Upper lobe of right lung (tissue), 1 donor: ENCODE measurements at places on chromosomes 6 and 20. TPM values are rescaled to one million over a fixed set of nuclear protein-coding genes. Genes with fewer than 3 reads are reported as not detected.

Gene HMGN3
- total RNA-seq: 69.8 TPM

DNA sequence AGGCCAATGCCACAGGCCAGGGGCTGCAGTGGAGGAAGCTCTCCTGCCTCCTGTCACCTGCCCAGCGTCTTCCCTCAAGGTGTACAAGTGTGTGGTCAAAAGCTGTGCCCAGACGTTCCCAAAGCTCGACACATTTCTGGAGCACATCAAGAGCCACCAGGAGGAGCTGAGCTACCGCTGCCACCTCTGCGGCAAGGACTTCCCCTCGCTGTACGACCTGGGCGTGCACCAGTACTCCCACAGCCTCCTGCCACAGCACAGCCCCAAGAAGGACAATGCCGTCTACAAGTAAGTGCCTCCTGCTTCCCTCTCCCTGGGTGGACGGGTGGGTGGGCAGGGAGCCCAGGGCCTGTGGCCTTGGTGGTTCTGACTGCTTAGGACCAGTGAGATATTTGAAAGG lies 38.2 kb downstream of the ZNF341 start:
- no peak for DNase-seq

DNA sequence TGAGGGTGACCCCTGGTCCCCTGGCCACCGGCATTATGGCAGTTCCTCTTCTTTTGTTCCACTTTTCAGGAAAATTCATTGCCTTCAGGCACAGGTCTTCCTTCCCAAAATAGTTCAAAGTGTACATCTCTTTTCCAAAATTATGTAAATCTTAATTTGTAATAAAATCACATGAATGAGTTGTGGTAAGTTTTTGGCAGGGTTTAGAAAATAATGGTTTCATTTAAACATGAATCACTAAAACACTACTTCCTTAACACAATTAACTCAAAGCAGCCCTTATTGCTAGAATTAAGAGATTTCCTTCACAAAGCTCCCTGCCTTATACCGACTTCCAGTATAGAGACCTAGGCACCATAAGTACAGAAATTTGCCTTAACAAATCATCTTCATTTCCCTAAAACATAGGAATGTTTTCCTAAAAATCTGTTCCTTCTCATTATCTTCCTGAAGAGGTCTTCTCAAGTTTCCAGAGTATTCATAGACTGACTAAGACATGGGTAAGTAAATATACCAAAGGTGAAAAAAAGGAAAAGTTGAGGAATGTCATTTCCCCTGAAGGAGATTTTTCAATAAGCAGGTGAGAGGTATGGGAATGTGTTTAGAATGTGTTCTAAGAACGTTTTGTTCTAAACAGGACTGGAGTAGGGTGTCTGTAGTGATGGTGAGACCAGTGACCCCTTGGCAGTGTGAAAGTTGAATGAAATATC lies 148.2 kb upstream of the CITED2 start:
- DNase-seq: no peak

GRCh38 chr6:14765106-14765505 lies 480.8 kb upstream of the JARID2 start:
- no peak for DNase-seq

Gene AAR2
- total RNA-seq: 24.4 TPM

DNA sequence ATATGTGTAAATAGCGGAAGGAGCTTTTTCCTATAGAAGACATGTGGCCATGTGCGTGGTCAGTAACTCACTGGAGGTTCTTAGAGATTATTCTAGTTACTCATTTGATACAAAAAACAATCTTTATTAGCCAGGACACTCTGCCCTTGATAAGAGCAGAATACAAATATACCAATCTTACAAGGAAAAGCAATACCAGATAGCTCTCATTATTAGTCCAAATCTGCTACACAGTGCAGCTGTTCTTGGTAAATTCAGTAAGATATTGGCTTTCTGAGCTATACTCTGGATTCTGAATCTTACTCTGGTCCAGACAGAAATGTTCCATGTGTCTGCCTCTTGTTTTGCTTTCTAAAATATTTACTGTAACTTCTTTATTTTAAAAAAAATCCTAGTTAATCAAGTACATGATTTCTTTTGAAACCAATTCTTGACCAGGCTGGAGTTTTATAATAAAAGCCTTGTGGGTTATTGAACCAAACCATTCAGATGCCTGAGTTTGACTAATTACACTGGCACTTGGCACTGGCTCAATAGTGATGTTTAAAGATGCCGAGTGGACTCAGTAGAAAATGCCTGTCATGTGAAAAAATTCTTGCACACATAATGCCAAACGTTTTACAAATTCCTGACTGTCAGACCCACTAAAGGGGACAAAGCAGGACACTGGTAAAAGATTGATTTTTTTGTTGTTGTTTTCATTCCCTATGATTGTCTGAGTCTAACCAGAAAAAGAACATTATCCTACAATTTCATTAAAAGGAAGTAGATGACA lies 242.8 kb upstream of the TCF21 start:
- no peak for DNase-seq

Gene COQ3
- total RNA-seq: 3.9 TPM

GRCh38 chr20:20454850-20455627 lies 87.1 kb downstream of the INSM1 start:
- no peak for DNase-seq

- DNase-seq: no peak
These were observed 101.4 kb upstream of the PTPN1 start for GRCh38 chr20:50408526-50409364.

DNA sequence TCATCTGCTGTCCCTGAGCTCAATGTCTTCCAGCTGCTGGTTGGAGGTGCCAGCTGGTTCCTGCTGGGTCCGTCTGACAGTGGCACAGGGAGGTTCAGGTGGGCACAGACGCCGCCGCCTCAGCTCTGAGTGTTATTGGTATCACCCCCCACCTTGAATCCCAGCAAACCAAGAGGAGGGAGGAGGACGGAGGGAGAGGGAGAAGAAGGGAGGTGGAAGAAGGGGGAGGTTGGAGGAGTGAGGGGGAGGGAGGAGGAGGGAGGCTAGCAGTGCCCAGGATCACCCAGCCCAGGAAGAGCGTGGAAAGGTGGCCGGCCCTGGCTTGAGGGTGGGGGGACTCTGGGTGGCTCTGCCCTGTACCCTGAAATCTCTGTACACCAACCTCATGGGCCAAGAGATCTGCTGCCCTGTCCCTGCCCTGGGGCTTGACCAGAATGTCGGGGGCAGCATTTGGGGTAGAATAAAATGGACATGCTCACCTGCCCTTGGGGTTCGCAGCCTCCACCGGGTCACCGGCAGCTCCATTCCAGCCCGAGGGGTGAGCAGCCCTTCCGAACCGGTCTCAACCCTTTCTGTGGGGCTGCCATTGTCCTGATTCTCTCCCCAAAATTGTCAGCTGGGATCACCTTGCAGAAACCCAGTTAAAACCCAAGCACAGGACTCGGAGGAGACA lies 17.1 kb downstream of the NTSR1 start:
- no peak for DNase-seq

Gene CCDC170
- total RNA-seq: 0.55 TPM

Gene SLC17A9
- 15.2 TPM for total RNA-seq

DNA sequence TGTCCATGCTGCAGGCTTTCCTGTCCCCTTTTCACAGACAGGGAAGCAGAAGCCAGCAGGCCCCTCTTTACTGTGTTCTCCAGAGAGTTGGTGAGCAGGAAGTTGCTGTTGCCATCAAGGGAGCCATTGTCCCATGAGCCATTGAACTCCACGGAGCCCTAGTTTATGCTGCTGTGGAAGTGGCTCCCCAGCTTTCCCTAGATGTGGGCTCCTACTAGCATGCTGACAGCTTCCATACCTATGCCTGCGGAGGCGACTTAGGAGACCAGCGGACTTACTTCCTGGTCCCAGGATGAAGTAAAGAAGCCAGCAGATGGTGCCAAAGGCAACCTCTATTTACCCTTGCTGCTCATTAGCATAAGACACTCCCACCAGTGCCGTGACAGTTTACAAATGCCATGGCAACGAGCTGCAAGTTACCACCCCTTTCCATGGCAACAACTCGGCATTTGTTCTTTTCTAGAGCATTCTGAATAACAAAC lies 30.8 kb upstream of the FKBP1A start:
- DNase-seq: no peak

Gene ULBP1
- 1.2 TPM for total RNA-seq

DNA sequence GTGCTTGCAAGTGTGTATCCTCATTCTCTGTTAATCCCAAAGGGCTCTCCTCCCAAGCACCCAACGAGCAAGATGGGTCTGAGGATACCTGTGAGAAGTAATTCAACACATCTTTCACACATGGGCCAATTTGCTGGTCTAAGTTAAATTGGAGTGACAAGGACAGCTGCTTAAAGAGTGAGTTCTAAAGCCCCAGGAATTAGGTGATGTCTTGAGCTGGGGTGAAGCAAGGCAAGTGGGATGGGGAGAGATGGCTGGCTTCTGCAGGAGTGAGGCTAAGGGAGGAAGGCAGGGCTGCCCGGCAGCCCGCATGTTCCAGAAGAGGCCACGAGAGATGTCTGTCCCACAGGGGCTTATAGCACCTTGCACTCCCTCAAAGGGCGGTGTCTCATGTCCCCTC lies 288.5 kb downstream of the CDH26 start:
- no peak for DNase-seq

Gene SMIM13
- 8.4 TPM for total RNA-seq

- DNase-seq: no peak
These were observed 1.4 kb upstream of the FILIP1 start for GRCh38 chr6:75495011-75495410.

- DNase-seq: no peak
These were observed 383.7 kb downstream of the CENPW start for GRCh38 chr6:126723541-126724170.

Gene EPHA7
- 0.14 TPM for total RNA-seq

Gene ZNF217
- total RNA-seq: 30.9 TPM

Gene LRRC1
- total RNA-seq: 22.3 TPM

GRCh38 chr20:14865169-14865568 lies 527.8 kb upstream of the FLRT3 start:
- DNase-seq: no peak

GRCh38 chr20:38835792-38836191 lies 30.3 kb downstream of the PPP1R16B start:
- DNase-seq: no peak

GRCh38 chr20:60785785-60786184 lies 466.3 kb upstream of the CDH4 start:
- DNase-seq: no peak

GRCh38 chr20:37871751-37872150 lies 31.2 kb upstream of the VSTM2L start:
- DNase-seq: peak; percentile 50

Gene MYBL2
- 1.0 TPM for total RNA-seq

GRCh38 chr6:28425944-28426541 lies 17.2 kb downstream of the ZSCAN23 start:
- DNase-seq: no peak

Gene PROKR2
- not detected for total RNA-seq

GRCh38 chr20:61800359-61801064 lies 265.2 kb downstream of the TAF4 start:
- no peak for DNase-seq

GRCh38 chr6:82608781-82609180 lies 245.2 kb downstream of the TPBG start:
- DNase-seq: no peak

- no peak for DNase-seq
These were observed 79.6 kb upstream of the SIRPA start for GRCh38 chr20:1815502-1816085.

DNA sequence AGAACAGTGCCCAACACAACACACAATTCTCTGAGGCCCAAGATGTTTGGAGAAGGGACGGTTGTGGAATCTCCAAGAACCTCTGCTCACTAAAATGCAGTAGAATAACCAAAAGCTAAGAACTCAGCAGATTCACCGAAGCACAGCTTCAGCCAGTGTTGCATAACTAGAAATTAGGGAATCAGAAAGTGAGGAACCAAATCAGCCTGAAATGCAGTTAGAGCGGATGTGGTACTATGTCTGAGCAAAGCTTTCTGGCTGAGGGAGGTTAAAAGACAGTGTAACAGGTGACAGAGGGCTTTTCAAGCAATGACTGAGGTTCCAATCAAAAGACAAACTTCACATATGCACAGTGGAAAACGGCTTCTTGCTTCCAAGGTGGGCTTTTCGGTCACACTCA lies 197.9 kb upstream of the KCNK16 start:
- DNase-seq: no peak

DNA sequence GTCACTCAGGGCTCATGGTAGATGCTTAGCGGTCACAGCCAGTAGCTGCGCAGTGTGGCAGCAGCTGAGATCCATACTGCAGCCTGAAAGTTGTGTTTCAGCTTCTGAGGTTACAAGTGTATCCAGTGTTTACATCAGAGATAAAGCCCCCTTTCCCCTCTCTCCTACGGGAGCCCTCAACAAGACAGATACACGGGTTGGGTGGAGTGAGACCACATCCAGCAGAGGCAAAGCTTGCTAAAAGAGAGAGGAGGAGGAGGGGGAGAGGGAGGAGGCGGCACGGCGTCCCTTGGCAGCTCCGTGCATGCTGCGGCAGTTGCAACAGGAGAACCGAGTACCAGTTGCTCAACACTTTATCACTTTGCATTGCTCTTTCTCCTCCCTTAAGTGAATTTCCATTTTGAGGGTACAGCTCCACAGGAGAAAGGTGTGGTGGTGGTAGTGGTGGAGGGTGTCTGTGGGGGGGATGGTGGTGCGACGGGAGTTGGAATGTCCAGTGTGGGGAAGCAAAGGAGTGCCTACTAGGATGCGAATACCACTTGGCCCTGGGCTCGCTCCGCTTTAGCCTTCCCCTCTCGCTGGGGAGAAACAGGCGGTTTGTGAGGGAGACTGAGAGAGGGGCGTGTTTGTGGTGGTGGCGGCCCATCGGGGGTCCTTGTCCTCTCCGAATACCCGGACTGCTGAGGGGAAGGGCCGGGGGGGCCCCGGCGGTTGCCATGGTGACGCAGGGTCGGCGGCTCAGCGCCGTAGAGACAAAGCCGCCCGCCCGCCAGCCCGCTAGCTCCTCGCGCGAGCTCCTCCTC lies 405 bp upstream of the RNF182 start:
- DNase-seq: peak; percentile 76

- no peak for DNase-seq
These were observed 78.0 kb upstream of the NHSL1 start for GRCh38 chr6:138577151-138577915.

GRCh38 chr20:50799890-50800550 lies 5.2 kb downstream of the BCAS4 start:
- DNase-seq: no peak

DNA sequence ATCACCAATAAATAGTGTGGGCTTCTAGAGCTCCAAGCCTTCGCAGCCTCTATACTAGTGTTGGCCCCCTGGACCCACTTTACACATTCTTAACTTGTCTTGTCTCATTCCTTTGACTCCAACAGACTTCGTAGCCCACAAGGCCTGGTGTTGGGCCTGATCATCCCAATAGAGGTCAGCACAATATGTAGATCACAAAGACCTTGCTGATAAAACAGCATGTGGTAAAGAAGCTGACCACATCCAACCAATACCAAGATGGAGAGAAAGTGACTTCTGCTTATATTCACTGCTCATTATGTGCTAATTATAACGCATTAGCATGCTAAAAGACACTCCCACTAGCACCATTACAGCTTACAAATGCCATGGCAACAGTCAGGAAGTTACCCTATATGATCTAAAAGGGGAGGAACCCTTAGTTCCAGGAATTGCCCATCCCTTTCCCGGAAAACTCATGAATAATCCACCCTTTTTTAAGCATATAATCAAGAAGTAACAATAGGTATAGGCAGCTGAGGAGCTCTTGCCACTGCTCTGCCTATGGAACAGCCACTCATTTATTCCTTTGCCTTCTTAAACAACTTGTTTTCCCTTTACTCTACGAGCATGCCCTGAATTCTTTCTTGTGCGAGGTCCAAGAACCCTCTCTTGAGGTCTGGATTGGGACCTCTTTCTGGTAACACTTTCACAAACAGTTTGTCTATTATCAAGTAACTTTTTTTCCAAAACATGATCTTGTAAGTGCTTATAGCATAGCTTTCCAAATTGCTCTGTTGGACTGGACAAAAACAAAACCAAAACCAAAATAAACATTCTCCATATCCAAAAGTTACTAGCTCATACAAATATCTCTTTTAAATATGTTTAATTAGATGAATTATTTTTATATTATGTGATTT lies 54.6 kb upstream of the ECHDC1 start:
- no peak for DNase-seq
